ENCODE measurements at places on chromosomes 13 and 19.
A peak's percentile ranks its signal among the peaks of the same experiment; 100 is the strongest.

DNA sequence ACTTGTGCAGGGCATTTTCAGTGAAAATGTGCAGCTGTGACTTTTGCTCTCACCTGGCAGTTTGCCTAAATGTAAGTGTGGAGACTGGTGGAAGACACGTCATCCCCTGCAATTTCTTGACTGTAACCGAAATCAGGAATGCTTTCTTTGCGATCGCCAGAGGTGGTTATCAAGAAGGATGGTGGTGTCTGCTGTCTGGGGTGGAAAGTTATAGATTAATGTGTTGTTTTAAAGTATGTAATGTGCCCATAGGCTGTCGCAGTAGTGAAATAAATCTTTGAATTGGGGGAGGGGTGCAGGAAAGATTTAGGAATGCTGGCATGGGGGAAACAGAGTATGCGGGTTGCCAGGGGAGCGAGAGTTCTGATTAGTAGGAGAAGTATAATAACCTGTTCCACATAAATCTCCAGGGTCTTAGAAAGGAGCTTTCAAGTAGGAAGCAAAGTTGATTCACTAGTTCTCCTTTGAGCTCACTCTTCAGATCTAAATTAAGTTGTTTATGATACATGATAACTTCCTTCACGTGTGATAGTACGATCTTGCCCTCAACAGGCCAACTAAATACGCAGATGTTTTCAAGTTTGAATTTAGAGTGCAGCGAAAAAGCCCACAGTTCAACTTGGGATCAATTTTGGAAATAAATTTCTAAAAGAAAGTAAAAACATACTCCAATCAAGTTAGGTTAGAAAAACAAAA is 1520.0 kb upstream of the SLC10A2 start:
- DNase-seq = no peak

GRCh38 chr19:40621283-40621682 is 20.1 kb downstream of the LTBP4 start:
- DNase-seq = no peak

- DNase-seq = no peak
These were observed 230.0 kb downstream of the SHISA2 start for GRCh38 chr13:25821776-25822175.

DNA sequence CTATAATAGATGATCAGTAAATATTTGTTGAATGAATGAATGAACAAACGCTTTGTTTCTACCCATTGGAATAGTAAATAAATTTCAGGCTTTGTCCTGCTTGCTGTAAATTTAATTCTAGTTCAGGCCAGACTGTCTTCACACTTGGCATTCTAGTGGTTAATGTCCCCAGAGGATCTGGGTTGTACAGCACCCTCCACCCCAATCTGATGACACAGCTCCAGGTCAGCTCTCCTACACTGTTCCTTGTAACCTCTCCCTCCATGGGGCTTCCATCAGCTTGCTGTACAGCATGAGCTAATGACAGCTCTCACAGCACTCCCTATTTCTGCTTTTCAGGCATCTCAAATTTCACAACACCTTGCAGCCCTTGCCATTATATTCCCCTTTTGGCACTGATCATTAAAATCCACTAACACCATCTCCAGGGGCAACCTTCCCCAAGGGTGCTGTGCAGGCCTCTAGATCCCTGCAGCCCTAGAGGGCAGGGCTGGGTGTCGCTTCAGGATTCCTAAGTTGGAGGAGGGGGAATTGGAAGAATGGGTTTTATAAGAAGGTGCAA is 12.7 kb upstream of the KL start:
- no peak for DNase-seq

GRCh38 chr19:18590273-18591272 is 2.0 kb downstream of the REX1BD start:
- DNase-seq = no peak

DNA sequence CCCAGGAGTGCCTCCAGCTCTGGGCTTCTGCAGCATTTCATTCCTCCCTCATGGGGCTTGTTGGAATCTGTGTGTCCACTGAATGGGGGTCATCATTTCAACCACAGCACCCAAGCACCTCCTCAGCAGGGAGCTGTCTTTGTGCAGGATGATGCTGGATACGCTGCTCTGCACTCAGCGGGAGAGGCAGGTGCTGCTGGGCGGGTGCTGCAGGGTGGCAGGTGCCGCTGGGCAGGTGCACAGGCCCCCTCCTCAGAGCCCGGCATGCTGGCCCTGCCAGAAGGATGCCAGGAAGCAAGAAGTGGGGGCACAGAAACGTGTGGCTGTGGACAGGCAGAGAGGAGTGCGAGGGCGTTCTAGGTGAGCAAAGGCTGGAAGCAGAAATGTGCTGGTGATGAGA is 121.8 kb upstream of the VSTM2B start:
- no peak for DNase-seq

DNA sequence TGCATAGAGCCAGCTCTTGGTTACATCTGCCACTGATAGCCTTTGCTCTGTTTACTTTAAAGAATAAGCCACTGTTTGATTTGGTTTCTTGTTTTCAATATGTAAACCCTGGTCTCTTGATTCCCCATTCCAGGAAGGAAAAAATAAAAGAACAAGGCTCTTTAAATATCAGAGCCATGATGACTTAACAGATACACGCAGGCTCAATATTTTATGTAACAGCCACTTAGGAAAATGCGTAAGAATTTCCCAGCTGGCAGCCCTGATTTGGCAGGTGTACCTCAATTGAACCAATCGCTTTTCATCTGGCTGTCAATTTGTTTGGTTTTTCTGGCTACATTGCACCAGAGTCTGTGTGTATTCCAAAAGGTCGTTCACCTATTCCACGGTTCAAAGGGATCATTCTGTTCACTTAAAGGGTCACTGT is 65.6 kb downstream of the IRS2 start:
- DNase-seq = no peak

GRCh38 chr13:100542826-100543156 is 45.8 kb downstream of the GGACT start:
- DNase-seq = peak; percentile 69

GRCh38 chr19:51421229-51422052 is 4.0 kb upstream of the SIGLEC10 start:
- DNase-seq = no peak
